NCI-H2081 treated with DMSO at 0.1 percent for 48 hours (cell line): ENCODE measurements at places on chromosomes 4 and X.

DNA sequence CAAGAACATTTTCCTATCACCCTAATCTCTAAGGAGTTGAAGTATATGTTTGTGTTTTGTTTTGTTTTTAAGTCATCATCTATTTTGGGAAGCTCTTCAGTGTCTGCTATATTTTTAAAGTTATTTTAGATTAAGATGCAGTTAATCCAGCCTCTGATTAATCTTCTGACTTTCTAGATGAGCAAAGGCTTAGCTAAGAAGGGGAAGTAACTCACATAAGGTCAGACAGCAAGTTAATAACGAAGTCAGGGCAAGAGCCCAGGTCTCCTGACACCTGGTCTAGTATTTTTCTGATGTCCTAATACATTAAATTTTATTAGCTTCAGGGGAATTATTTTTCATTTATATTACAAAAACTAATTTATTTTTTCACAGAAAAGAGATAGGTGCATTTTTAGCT, 168.5 kb downstream of the SOWAHB start:
- DNase-seq: no peak

DNA sequence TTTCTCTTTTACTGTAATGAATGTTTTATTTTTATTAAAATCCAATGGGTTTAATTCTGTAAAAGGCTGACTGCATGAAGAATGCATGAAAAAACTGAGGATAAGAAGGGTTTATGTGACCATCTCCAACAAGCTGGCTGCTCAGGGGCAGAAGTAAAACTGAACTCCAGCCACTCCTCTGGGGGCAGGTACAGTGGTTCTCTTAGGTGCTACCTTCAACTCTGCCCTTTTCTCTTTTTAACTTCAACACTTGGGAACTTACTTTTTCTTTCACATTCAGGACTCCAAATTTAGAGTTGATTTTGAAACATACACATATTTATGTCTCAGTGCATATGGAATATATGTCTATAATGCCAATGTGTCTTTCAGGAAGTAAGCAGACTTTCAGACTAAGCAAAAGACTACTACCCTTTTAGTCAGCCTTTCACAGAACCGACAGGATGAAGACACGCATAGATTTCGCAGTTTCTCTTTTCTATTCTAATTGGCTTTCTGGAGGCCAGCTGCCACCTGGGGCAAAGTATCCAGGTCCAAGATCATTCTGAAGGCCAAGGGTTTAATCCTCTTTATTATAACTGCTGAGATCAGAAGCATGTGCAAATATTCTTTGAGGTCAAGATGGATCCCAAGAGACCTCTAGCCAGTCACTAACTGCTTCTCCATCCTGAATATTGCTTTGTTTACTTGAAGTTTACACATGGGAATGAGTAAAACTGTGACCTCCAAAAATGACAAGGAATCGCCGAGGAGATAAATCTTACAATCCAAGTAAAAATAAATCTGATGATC, 30.7 kb downstream of the HS3ST1 start:
- no peak for DNase-seq

DNA sequence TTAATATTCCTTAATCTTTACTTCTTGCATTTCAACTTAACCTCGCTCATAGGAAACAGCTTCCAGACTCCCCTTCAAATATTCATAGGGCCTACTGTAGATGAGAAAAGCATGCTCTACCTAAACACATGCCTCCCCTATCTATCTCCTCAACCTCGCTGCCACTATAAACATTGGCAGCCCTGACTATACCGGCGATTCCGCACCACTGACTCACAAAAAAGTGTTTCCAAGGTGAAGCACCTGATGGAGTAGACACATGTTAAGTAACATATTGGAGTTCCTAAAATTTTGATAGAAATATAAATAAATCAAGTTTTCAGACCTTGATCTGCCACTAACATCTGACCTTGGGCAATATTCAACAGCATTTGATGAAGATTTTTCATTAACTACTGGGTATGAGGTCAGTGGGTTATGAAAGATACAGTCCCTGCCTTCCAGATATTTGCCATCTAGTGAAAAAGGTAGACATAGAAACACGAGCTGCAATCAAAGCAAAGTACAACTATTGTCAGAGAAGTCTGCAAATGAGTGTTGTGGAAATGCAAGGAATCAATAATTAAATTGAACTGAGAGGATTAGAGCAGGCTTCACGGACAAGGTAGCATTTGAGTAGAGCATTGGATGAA, 184.2 kb downstream of the MAML3 start:
- no peak for DNase-seq

DNA sequence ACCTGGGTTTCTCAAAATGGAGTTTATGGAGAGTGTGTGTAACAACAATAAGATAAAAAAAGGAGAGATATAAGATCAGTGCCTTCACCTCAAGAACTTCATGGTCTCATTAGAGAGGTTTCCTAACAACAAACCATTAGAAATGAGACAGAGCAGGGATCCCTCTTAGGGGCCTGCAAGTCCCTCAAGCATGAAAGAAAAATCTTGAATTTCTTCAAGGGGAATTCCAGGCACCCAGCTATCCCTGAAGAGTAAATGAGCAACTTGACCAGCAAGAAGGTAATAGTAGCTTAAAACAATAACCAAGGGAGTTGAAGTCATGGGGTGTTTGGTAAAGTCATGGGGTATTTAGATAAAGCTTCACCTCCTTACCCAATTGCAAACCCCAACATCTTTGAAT, 49.7 kb upstream of the TLR3 start:
- no peak for DNase-seq

DNA sequence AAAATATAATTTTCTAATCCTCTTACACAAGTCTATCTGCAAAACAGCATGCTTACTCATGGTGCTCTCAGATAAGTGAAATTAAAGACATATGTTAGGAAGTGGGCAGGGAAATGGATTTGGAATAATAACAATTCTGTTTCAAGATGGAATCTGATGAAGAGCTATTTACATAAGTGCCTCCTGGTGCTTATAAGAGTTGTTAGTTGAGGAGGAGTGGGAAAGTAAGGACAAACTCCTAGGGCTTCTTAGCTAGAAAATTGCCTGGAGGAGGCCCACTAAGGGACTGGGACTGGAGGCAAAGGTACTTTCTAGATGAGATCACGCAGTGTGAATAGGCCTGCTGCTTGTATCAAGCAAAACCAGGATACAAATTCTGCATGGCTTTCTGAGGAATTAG, 939.8 kb downstream of the GLUD2 start:
- no peak for DNase-seq

GRCh38 chr4:8597791-8598190, 5.2 kb downstream of the CPZ start:
- no peak for DNase-seq

DNA sequence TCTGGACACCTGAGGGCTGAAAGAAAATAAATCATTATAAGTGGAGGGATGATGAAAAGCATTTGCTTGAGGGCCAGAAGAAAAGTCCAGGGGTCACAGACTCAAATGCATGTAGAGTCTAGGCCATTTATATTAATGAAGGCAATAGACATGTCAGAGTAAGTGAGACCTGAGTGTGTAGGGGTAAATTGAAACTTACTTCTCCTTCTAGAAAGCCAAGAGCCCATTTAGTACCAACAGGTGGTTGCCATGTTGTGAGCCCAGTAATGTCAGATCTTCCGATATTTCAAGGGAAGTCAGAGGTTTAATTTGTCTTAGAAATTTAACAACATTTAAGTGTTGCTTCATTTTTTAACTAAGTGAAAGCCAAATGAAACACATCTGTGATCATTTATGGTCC, 166.1 kb upstream of the SLIT2 start:
- no peak for DNase-seq

GRCh38 chrX:115367455-115367854, 77.9 kb downstream of the LUZP4 start:
- no peak for DNase-seq

- DNase-seq: no peak
Observed at GRCh38 chr4:143230683-143231082, 46.0 kb downstream of the USP38 start.

GRCh38 chrX:39096599-39096998, 295.3 kb downstream of the MID1IP1 start:
- no peak for DNase-seq

- no peak for DNase-seq
Observed at GRCh38 chr4:147853706-147854105, 121.8 kb downstream of the ARHGAP10 start.

- no peak for DNase-seq
Observed at GRCh38 chr4:36547383-36547782, 266.0 kb downstream of the DTHD1 start.

GRCh38 chr4:187814737-187815465, 180.7 kb upstream of the ZFP42 start:
- no peak for DNase-seq

- DNase-seq: no peak
Observed at GRCh38 chrX:117038918-117039440, 576.2 kb upstream of the CT83 start.

- no peak for DNase-seq
Observed at GRCh38 chr4:175127314-175127713, 209.2 kb downstream of the ADAM29 start.

- no peak for DNase-seq
Observed at GRCh38 chr4:140213749-140214148, 59.8 kb upstream of the MAML3 start.

DNA sequence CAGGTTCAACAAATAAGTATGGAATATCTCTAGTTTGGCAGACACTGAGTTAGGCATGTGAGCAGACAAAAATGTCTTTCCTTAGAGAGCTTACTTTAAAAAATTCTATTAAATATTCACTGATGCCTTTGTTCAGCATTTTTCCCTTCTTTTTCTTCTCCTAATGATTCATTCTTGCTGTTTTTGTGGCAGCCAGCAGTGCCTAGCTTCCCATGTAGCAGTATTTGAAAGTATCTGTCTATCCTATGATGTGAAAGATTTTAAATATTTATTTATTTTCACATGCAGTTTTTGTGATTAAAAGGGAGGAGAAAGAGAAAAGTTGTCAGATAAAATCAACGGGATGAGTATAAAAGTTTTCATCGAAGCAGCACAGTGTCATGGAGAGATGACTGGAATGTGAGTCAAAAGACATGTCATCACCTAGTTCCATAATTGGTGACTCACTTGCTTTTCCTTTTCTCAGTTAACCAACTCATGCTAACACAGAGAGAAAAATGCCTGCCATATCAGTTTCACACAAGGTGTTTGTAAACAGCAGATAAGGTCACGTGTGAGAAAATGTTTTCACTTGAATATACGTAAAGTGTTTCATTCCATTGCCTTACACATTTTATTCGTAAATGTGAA, 69.8 kb downstream of the BMPR1B start:
- no peak for DNase-seq

- no peak for DNase-seq
Observed at GRCh38 chr4:146072376-146072775, 103.1 kb upstream of the LSM6 start.

DNA sequence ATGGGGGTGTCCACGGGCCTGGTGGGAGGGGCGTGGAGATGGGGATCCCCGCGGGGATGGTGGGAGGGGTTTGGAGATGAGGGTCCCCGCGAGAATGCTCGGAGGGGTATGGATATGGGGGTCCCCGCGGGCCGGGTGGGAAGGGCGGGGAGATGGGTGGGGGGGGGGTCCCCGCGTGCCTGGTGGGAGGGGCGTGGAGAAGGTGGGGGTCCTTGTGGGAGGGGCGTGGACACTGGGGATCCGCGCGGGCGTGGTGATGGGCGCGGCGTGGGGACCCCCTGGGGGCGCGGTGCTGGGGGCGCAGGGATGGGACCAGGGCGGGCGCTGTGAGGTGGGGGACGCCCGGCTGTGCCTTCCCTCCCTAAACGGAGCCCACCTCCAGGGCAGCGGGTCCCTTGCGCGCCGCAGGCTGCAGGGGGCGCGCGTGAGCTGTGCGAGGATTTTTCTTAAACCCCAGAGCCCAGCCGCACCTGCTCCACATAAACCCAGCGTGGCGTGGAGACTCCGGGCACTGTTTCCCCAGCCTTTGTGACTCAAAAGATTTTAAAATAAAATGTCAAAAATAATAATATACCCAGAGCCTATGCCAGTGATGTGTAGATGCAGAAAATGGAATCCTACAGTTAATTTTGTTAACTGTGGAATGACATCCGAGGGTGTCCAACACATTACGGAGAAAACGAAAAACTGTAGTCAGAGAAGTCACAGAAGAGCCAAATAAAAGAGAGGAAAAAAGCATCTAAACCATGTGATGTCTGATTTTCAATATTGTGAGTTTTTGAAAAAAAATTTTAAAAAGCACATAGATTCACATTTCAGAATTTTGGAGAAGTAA, 1.5 kb upstream of the ASMTL start:
- no peak for DNase-seq

GRCh38 chr4:115609631-115610030, 496.2 kb upstream of the NDST4 start:
- DNase-seq: no peak
